Type B pancreatic cell (in vitro differentiated cells): ENCODE measurements at places on chromosomes 4 and X.

- DNase-seq: no peak
Measured at GRCh38 chr4:18840481-18840880, 818.9 kb upstream of the LCORL start.

DNA sequence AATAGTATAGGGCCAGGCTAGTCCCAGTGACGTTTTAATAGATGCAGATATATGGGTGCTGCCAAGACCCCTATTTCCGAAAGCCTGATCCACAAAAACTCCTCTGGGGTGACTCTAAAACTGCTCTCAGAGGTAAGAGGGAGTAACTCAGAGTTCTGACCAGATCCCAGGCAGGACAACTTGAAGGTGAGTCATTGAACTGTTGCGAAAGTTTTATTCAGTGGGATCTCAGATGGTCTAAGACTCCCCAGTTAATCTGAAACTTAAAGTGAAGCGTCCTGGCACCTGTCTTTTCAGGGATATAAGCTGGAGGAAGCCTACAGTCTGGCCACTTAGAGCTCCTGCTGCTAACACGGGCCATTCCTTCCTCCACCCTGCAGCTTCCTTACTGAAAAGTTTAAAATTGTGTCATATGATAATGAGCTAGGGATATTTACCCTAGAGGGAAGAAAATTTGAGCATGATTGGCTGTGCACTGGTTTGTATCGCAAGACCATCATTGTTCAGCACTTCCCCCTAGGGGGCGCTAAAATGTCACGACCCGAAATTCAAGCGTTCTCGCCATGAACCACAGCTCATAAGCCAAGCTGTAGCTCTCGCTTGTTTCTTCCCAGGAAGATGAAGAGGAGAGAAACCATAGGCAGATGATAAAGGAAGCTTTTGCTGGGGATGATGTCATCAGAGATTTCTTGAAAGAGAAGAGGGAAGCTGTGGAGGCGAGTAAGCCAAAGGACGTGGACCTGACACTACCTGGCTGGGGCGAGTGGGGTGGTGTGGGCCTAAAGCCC lies 19.5 kb downstream of the UTP14A start:
- DNase-seq: peak; percentile 74

- no peak for DNase-seq
Measured at GRCh38 chr4:2060611-2061185, 1.6 kb downstream of the NAT8L start.

DNA sequence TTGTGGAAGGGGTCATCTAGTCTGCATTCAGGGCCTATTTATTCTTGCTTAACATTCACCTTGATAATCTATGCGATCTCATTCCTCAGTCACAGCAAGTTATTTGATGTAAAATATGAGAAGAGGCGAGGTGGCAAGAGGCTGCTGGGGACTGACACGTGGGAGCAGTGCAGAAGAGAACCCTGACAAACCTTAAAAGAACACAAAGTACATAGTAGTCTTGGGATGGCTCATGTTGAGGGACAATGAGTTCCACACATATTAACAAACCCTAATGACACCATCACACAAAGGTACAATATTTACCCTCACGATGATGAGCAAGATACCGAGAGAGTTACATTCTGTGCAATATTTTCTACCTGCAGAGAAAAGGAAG lies 57.5 kb downstream of the MAML3 start:
- no peak for DNase-seq

GRCh38 chrX:97672608-97673007 lies 788.9 kb downstream of the RPA4 start:
- no peak for DNase-seq

GRCh38 chr4:40672528-40673522 lies 43.2 kb upstream of the RBM47 start:
- DNase-seq: no peak

DNA sequence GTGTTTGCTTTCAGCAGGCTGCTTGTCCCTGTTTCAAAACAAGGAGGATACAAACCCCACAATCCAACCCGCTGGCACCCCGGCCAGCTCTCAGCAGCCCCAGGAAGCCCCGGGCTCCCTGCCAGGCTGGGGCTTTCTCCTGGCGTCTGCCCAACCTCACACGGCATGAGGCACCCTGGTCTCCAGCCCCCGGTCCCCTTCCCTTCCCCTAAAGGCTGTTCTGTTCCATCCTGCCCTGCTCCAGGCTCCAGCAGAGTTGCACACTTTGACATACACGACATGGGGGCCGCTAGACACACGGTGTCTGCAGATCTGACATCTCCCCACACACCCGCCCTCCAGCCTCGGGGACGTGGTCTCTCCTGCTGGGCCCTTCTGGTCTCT lies 107.7 kb upstream of the ADRA2C start:
- no peak for DNase-seq

DNA sequence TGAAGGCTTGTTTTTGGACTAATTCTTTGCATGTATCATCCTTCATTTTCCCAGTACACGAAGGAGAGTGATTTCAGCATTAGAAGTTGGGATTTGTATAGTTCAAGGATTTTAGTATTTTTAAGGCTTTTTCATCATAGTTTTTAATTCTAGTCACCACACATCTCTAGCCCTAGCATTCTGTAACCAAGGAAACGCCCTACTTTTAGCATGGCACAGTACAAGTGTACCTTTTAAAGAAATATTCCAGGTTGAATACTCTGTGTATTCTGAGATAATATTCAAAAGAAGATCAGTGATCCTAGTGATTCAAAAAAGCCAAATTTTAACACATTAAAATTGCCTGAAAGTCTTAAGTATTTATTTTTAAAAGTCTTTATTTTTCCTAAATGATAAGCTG lies 150.5 kb downstream of the RAP1GDS1 start:
- no peak for DNase-seq

- no peak for DNase-seq
Measured at GRCh38 chr4:88573276-88573980, 18.9 kb upstream of the HERC3 start.

DNA sequence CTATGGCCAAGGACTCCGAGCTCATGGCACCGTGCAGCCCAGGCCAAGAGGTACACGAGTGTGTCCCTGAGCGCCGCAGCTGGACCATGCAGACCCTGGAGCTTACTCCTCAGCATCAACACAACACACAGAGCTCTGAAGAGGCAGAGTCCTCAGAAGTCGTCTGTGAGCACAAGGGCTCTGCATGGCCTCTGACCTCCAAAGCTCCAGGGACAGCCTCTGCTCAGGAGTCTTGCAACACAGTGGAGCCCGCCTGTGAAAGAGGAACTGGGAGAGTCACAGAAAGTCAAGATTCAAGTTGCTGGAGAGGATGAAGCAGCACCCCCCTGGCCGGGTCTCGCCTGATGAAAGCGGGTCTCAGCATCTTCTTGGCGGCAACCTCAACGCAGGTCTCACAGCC lies 2.9 kb downstream of the LRPAP1 start:
- peak; percentile 54 for DNase-seq

DNA sequence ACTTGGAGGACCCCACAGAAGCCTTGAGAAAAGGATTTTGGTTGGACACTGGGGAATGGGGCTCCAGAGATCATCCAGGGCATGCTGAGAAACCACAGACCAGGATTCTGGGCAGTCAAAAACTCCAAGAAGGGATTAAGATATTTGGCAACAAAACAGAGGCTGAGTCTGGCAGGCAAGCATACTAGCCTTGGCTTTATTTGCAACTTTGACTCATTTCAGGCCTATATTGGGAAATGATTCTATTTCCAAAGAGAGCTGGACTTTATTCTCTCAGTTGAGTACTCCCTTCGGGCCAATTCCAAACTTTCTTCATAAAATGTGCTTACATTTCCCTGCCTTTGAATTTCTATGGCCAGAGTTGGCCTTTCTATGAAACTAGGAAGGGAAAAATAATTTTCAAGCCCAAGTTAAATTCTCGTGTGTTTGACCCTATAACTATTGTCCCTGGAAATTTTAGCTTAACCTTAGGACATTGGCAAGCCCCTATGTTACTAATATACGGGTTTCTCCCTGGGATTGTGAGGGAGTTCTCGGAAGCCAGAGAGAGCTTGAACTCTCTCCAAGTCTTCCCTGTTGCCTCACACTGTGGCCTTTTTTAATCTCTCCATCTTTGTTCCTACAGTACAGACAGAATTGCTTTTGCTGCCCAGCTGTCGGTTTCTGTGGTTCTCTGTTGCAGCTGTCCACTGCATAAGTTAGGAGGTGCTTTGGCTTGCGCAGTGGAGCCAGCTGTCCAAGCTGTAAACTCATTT lies 112.6 kb upstream of the FAM9A start:
- no peak for DNase-seq

DNA sequence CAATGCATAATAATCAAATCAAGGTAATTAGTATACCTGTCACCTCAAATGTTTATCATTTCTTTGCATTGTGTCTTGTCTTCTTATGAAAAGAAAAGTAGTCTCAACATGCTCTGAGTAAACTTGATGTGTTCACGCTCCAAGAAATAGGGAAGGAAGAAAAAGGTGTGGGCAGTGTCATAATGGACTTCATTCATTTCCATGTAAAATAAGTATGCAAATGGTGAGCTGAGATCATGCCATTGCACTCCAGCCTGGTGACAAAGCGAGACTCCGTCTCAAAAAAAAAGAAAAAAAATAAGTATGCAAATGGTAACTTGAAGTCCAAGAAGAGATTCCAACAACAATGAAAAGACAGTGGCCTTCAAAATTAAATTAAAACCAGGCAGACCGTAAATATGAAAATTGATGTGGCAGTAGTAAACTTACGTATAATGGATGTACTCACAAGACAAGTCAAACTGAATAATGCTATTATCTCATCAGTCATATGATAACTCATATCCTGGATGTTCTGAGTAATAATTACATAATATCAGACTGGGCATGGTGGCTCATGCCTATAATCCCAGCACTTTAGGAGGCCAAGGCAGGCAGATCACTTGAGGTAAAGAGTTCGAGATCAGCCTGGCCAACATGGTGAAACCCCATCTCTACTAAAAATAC lies 6.0 kb upstream of the CWH43 start:
- DNase-seq: no peak

DNA sequence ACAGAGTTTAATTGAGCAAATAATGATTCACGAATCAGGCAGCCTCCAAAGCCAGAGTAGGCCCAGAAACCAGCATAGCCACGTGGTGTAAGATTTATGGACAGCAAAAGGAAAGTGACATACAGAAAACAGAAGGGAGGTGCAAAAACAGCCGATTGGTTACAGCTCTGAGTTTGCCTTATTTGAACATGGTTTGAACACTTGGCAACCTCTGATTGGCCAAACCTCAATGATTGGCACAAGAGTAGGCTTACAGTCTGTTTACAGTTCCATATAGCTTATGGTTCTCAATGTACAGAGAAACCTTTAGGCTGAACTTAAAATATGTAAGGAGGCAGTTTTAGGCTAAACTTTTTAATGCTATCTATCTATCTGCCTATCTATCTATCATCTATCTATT lies 394.8 kb downstream of the CFAP47 start:
- DNase-seq: no peak

GRCh38 chr4:128286474-128287058 lies 1.0 kb downstream of the PGRMC2 start:
- DNase-seq: no peak

DNA sequence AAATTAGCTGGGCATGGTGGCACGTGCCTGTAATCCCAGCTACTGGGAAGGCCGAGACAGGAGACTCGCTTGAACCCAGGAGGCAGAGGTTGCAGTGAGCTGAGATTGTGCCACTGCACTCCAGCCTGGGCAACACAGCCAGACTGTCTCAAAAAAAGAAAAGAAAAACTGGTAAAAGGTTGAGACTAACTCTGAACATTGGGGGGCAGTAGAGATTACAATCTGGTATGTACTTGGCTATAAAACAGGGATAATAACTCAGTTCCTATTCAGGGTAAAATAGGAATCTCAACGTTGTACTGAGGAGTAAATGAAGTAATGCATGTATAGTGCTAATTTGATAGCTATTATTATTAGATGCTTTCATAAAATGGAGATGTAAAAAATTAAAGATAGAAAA lies 12.5 kb upstream of the KLF8 start:
- no peak for DNase-seq

DNA sequence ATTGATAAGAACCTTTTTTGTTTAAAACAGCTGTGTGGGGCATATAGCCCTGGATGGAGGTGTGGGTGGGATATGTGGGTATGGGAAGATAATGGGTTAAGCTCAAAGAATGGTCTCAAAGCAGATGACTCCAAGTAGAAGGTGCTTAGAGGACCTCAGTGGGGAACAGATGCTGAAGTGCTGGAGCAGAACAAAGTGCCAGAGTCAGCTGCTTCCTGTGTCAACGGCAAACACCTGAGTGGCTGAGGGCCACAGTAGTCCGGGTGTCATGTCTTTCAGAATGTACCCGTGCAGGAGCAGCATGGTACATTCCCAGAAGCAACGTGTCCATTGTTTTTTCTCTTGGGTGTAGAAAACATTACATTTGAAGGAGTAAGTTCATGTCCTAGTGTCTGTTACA lies 210.6 kb downstream of the CCNG2 start:
- no peak for DNase-seq

DNA sequence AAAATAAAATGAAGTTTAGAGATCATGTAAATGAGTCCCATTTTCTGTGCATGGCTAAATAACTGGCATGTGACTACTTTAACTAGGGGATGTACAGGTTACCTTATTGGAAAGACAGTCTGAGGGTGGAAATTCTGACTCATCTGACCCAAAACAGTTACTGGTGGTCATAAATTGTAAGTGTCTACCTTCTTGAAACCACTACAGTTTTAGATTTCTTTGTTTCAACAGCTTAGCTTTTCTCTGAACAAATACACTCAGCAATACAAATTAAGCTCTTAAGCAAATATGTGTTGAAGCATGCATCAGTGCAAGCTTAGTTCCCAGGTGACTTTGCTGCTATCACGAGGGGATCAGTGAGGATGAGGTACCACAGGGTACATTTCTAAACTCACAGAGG lies 60.7 kb upstream of the PGM2 start:
- DNase-seq: no peak

- DNase-seq: no peak
Measured at GRCh38 chr4:4461850-4462249, 74.9 kb downstream of the NSG1 start.

DNA sequence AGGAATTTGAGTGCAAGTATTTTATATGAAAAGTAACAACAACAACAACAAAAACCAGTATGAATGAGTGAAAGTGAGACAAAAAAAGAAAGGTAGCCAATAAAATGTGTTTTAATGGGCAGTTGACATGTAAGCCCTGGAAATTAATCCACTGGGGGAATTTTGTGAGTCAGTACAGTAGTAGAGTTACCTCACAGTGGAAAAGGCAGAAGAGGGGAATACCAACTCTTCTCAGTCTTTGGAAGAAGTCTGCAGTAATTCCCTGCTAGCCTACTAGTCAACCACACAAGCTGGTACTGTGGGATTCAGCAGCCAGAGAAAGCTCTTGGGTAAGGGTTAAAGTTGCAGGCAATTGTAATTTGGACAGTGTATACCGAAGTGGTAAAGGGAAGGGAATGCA lies 76.3 kb upstream of the IL15 start:
- no peak for DNase-seq

DNA sequence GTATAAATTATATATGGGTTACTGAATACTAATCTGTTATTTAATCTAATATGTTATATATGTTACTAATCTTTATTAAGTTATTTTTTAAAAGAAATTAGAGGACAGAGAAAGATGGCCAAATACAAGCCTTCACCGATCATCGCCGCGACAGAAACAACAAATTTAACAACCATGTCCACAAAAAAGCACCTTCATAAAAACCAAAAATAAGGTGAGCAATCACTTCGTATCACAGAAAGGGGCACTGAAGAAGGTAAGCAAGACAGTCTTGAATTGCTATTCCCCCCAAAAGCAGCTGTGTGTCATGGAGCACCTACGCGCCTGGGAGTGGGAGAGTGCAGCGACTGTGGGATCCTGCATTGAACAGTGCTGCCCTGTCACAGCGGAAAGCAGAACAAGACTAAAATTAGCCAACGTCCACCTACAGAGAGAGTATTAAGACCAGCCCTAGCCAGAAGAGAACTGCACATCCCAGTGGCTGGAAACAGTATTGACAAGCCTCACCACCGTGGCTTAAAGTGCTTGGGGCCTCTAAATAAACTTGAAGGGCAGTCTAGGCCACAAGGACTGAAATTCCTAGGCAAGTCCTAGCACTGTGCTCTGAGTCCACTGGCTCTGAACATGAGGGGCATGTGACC lies 38.5 kb downstream of the LRBA start:
- no peak for DNase-seq
